ENCODE measurements at places on chromosomes 4 and X. TPM values are rescaled to one million over a fixed set of nuclear protein-coding genes. Genes with fewer than 3 reads are reported as not detected.

DNA sequence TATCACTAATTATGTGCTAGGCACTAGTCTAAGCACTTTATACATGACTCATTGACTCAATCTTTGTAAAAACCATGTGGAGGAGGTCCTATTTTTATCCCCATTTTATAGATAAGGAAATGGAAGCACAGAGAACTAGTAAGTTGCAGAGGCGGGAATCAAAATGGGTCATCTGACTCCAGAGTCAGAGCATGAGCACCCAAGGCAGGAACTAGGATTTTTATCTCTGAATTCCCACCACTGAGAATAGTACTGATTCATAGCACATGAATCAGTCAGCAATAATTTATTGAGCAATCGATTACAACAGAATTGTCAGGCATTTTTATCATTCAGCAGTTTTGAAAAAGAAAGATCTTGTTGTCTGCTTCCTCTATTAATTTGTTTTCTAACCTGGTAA is 19.3 kb downstream of the SCARB2 start:
- no peak overlapping the region for H3K27ac ChIP-seq
- no peak overlapping the region for H3K4me3 ChIP-seq
- H3K4me1 ChIP-seq, result peaks cover 24% of the 10 kb centered on the region

DNA sequence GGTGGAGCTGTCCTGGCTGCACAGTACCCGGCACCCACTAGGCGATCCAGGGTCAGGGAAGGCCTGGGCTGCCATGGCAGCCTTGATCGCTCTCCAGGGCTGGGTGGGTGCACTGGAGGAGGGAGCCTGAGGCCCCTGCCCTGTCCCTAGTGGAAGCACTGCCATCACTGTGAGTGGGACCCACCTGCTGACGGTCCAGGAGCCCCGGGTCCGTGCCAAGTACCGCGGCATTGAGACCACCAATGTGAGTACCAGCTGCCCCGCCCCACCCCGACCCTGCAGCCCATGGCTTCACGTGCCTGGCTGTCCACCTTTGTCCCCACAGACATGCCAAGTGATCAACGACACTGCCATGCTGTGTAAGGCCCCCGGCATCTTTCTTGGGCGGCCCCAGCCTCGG is 8.8 kb downstream of the PLXNA3 start:
- no peak overlapping the region for H3K4me3 ChIP-seq
- no peaks in the 10 kb centered on the region for H3K27me3 ChIP-seq
- no peak for DNase-seq
- H3K4me1 ChIP-seq, result no peaks in the 10 kb centered on the region
- H3K36me3 ChIP-seq, result peaks cover 46% of the 10 kb centered on the region

DNA sequence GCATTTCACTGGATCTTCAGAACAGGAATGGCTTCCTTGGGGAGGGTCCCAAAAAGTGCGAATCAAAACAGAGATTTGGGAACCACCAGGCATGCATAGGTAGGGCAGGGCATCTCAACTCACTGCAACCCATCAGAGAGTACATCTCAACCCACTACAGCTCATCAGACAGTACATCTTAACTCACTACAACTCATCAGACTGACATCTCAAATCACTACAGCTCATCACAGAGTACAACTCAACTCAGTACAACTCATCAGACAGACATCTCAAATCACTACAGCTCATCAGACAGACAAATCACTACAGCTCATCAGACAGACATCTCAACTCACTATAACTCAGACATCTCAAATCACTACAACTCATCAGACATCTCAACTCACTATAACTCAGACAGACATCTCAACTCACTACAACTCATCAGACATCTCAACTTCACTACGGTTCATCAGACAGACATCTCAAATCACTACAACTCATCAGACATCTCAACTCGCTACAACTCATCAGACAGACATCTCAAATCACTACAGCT is 47.5 kb upstream of the CLDN34 start:
- no peaks in the 10 kb centered on the region for H3K27me3 ChIP-seq
- H3K27ac ChIP-seq, result no peak overlapping the region
- no peak for DNase-seq

GRCh38 chrX:49175435-49176274 is 4.0 kb downstream of the PLP2 start:
- H3K4me1 ChIP-seq, result peaks cover 9% of the 10 kb centered on the region
- no peak overlapping the region for H3K4me3 ChIP-seq
- H3K36me3 ChIP-seq, result no peaks in the 10 kb centered on the region
- H3K27ac ChIP-seq, result no peak overlapping the region
- no peaks in the 10 kb centered on the region for H3K27me3 ChIP-seq
- DNase-seq, result no peak

DNA sequence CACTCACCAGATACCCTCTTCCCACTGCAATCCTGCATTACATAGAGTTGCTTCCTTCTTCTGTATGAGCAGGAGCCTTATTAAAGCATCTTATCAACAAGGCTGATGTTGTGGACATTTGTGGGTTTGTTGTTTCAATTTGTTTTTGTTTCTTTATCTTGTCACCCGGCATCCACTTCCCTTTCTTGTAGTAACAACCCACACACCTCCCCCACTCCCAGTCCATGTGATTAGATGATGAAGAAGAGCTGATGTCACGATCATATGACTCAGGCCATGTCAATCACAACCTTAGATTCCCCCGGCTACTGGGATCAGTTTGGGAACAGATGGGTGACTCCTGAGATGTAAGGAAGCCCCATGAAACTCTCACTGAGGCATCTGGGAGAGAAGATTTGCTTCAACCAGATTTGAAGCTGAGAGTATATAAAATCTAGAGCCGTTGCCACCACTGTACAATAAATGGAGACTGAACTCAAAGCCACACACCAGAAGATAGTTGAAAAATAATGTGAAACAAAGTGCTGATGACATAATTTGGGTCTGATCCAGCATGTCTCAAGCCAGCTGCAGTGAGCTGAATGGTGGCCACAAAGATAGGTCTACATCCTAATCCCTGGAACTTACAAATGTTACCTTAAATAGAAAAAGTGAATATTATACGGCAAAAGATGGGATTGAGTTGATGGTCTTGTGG is 34.1 kb upstream of the SRD5A3 start:
- H3K36me3 ChIP-seq, result no peaks in the 10 kb centered on the region
- no peaks in the 10 kb centered on the region for H3K27me3 ChIP-seq
- no peak overlapping the region for H3K27ac ChIP-seq
- H3K4me3 ChIP-seq, result no peak overlapping the region
- no peak for DNase-seq

GRCh38 chr4:71184195-71184781 is 154.5 kb upstream of the SLC4A4 start:
- peaks cover 4% of the 10 kb centered on the region for H3K4me1 ChIP-seq
- peaks cover 49% of the 10 kb centered on the region for H3K27me3 ChIP-seq
- peak; percentile 37 for DNase-seq
- H3K36me3 ChIP-seq, result no peaks in the 10 kb centered on the region
- H3K4me3 ChIP-seq, result no peak overlapping the region
- no peak overlapping the region for H3K27ac ChIP-seq

GRCh38 chr4:52421811-52422213 is 237.3 kb downstream of the USP46 start:
- DNase-seq, result no peak
- H3K27me3 ChIP-seq, result no peaks in the 10 kb centered on the region
- no peaks in the 10 kb centered on the region for H3K4me1 ChIP-seq

Gene SLC49A3
- 11.5 TPM for total RNA-seq

Gene TEX13B
- not detected for total RNA-seq

Gene DMP1
- total RNA-seq, result not detected

Gene VCX2
- total RNA-seq, result not detected
